LoVo (cell line): ENCODE measurements at places on chromosomes 4 and X.

DNA sequence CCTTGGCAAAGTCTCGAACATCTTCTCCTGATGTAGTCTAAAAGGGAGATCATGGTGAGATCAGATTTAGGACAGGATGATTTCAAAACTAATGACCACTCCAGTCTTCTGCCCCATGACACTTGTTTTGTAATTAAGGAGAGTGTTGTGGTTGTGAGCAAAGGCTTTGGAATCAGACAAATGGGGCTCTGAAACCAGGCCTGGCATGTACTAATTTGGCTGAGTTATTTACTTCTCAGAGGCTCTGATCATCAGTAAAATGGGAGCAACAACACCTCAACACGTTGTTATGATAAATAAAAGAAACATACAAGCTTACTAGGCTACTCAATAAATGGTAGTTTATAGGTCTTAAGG is 106.9 kb upstream of the FTHL17 start:
- DNase-seq, result no peak

GRCh38 chrX:8981723-8982122 is 52.2 kb downstream of the FAM9B start:
- DNase-seq, result no peak

DNA sequence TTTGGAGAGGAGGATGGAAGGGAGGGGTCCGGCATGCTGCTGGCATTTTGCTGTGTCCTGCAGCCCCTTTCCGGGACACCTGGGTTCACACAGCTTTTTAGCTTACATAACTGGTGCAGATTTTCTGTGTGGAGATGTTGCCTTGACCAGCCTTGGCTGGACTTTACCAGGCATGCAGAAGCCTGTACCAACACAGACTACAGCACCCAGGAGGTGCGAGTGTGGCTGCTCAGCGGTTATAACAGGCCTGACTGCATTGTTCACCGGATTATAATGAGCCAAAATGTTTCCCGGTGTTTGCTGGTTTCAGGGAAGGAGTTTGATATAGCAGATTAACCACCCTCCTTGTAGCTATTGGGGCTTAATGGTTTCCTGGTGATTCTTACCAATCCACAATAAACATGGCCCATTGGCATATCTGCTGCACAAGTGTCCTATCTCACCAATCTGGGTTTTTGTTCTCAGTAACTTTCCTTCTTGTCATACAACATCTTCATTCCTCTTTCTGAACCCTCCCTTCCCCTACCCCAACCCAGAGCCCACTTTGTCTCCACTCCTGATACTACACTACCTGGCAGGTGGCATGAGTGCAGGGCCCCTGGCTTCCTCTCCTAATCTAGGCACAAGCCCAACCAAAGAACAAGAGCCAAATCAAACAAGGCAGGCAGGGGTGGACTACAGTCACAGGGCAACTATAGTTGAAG is 3.9 kb downstream of the RPL10 start:
- DNase-seq, result no peak

- DNase-seq, result no peak
These were observed 32.2 kb downstream of the EDNRA start for GRCh38 chr4:147513091-147513490.

DNA sequence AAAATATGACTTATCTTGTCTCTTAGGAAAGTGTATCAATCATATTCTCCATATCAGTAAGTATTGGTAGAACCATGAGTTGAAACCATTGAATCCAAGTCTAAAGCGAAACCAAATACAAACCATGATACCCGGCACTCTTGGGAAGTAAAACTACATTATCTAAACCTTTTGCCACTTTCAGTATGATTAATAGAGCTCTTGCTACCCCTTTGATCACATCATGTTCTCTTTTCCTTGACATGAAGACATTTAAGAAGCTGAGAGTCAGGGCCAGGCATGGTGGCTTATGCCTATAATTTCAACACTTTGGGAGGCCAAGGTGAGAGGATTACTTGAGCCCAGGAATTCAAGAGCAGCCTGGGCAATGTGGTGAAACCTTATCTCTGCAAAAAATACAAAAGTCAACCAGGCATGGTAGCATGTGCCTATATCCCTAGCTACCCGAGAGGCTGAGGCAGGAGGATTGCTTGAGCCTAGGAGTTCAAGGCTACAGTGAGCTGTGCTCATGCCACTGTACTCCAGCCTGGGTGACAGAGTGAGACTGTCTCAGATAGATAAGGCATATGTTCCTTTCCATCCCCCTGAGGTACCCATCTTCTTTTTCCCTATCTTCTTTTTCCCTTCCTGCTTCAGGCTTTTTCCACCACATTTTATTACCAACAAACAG is 45.4 kb downstream of the CEP135 start:
- DNase-seq, result no peak

DNA sequence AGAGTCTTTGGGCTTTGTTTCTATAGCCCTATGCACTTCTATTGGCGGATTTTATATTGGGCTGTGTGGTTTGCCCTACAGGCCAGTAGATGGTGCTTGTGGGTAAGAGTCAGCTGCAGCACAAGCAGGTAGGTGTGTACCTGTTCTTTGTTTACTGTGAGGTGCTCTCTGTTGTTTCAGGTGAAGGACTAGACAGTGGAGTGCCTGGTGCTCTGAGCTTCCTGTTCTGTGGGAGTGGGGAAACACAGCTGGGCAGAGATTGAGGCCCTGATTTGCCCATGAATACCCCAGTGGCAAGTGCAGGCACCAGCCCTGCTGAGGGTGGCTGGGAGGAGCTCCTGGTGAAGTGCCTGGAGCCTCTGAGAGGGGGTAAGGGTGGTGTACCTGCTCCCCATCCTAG is 26.3 kb upstream of the UCP1 start:
- peak; percentile 60 for DNase-seq

GRCh38 chr4:17058536-17058915 is 160.1 kb upstream of the LDB2 start:
- DNase-seq, result no peak

DNA sequence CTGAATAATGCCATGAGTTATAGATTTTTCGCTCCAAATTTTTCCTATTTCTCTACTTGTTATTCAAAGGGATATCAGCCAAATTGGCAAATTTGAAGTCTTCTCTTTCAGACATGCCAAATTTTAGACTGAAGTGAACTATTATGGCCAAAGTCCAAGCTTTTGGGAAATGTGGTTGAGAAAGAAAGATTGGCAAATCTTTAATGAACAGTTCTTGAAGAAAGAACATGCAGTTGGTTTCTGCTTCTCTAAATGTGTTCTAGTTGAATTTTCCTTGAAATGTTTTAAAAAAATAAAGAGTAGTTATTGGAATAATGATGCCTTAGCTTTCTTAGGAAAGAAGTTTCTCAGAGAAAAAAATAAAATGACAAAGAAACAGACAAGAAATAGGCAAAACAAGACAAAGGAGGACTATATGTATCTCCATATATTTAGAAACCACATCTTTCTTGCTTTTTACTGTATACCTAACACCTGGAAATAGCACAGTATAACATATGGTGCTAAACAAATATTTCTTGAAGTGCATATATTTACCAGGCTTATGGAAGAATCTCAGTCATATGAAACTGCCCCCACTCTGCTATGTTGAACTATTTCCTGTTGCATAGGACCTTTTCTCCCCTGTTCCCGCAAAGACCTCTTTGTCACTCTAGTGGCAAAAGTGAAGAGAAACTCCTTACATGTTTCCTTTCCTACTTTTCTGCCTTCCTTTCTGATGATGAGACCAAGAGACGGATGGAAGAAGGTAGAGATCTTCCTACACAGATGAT is 250.0 kb downstream of the ARHGAP24 start:
- no peak for DNase-seq

GRCh38 chrX:123475068-123475724 is 257.7 kb downstream of the THOC2 start:
- no peak for DNase-seq

GRCh38 chr4:158159054-158159717 is 13.6 kb downstream of the GASK1B start:
- DNase-seq, result no peak

GRCh38 chr4:53635697-53636483 is 44.6 kb upstream of the LNX1 start:
- DNase-seq, result no peak

DNA sequence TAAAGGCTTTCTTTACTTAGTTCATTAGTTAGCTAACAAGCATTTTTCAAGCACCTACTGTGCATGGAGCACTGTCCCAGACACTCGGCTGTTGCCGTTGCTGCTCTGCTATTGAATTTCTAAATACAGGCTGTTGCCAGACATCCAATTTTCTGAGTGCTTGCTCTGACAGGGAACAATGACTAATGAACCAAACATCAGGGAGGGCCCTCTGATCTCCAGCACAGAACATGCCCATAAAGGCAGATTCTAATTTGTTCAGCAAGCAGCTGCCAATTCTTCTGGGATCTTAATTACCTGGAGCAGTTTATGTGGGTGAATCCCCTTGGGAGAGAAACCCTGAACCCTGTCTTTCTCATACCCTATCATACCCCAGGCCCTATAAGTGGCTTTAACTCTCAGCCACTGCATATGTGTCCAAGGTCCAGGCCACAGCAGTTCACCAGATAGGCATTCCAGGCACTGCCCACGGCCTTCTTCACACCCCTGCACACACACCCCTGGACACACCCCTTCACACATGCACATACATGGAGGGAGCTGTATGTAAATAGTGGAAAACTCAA is 27.9 kb downstream of the TSC22D3 start:
- DNase-seq, result peak; percentile 17

GRCh38 chrX:13005661-13006473 is 31.0 kb downstream of the TMSB4X start:
- no peak for DNase-seq

- no peak for DNase-seq
These were observed 66.9 kb upstream of the WDR17 start for GRCh38 chr4:175998782-175999181.

DNA sequence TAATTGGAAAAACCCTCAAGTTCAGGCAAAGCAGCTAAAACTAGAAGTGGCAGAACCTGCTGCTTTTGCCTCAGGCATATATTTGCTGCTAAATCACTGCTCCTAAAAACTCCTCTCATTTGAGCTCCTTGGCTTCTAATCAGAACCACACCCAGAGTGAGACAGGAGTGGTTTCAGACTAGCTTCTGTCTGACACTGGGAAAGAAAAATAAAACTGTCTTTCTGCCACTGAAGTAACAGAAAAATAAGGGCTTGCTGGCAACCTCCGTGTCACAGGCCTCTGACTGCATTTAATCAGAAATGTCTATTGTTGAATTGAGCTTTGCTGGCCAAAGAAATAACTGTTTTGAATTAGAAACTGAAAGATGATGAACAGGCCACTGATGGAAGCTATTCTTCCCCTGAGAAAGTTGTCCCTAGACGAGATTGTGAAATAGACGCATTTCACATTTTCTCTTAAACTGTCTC is 52.1 kb upstream of the RAP2C start:
- DNase-seq, result no peak

DNA sequence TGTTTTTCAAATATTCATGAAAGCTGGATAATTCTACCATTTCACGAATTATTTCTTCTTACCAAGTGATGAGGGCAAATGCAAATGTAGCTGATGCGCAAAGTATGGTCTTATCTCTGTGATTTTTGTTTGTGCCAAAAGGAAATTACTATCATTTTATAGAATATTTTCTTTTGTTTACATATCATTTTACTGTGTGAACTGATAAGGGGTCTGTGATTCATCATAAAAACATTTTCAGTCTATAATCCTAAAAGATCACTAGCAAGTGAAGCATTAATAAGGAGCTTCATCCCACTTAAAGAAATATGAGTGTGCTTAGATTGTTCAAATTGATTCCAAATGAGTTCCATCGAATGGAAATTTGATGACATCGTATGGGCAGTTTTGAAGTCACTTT is 694 bp downstream of the CSN3 start:
- DNase-seq, result no peak

DNA sequence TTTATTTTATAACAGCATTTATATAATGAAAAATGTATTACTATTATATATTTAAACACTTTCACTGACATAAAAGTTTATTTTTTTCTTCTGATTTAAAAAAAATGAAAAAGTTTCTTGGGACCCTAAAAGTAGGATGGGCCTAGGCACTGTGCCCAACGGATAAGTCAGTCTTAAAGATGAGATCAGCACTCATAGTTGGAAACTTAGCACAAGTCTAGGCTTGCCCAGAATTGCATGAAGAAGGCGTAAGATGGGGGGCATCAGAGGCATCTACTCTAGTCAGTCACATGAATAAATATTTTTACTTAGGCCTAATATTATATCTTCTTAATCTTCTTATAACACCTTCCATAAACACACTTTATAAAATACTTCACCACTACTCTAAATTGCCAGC is 306.7 kb upstream of the GRID2 start:
- no peak for DNase-seq

- no peak for DNase-seq
These were observed 1064.6 kb upstream of the SLIT2 start for GRCh38 chr4:19187096-19187495.

- no peak for DNase-seq
These were observed 96.0 kb downstream of the PTTG2 start for GRCh38 chr4:38056011-38056685.

DNA sequence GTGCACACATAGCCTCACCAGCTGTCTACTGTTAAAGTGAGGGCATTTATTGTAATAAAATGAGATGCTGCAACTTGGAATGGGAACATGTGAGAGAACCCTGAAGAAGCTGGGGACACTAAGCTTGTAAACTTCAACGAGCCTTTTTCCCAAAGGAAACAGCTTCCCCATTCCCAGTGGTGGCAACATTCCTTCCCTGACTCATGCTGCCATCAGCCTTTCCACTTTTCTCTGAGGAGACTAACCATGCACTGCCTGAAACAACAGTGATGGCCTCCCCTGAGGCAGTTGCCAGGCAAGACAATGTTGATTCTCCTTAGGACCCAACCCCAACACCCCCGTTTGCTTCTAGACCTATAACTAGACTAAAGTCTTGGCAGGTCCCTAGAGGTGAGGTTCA is 928.3 kb downstream of the GLUD2 start:
- no peak for DNase-seq

DNA sequence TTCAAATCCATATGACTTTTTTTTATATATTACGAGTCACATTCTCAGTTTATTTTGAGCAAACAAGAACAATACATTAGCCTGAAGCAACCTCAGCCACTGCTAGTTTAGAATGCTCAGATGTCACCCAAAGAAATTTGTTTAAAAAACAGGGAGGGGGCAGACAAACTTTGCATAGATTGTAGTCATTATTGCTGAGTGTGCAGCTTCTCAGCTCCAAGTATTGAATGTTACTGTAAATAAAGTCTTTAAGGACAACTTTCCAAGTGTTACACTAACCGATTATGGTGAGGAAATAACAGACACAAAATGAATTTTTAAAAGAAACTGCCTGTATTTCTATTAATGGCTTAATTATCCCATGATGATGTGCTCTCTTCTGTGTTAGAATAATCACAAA is 519.5 kb upstream of the GALNT7 start:
- DNase-seq, result no peak

GRCh38 chr4:56050625-56051024 is 101.9 kb downstream of the CEP135 start:
- no peak for DNase-seq
